ENCODE measurements at places on chromosomes 3 and 15.

GRCh38 chr3:195075941-195076875 is 194.8 kb downstream of the XXYLT1 start:
- DNase-seq, result peak; percentile 34

DNA sequence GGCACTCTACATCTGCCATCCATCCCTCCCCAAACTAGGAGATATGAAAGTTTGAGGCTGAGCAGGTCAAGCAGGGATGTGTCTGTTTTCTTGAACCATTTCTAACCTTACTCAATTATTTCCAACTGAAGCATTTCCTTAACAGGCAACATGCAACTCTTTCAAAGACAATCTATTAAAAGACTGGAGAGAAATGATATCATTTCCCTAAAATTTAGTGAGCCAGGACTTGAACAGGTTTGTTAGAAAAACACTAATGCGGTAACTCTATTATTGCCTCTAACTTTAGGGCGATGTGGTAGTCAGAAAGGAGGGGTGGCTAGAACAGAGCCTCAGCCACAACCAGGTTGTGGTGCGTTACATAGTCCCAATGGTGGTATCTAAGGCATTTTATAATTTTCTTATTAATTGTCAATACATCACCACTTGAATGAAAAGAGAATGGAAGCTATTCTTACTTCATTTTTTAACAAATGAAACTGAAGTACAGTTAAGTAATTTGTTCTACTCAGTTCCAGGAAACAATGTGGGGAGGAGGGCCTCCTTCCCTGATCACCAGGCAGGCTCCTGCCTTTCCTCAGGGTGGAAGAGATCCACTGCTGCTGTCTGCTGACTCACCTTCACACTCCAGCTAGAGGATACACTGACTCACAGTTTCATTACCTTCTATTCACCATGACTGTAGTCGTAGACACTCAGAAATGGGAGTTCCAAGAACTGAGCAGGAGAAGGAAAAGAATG is 22.8 kb downstream of the MYO1E start:
- DNase-seq, result no peak

DNA sequence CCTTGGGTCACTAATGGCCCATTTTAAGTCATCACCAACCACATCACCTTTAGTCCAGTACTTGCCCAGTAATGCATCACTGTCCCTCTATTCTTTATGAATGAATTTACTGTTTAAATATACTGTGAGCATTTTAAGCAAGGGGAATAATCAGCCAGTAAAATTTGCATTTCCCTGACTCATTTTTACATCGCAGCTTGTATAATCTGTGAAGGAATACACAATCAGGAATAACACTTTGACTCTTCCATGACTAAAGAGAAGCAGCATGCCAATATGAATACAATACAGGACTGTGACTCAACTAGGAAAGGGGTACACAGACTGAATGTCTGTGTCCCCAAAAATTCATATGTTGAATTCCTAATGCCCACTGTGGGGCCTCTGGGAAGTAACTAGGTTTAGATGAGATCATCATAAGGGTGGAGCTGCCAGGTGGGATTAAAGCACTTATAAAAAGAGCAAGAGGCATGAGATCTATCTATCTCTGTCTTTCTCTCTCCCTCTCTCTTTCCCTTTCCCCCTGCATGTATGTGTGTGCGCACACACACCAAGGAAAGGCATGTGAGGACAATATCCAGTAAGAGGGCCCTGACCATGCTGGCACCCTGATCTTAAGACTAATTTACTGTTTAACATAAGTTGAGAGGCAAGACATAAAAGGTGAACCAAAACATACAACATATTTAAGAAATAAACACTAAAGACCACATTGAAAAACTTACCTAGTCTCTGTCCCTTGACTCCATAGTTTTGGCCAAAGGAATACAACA is 12.1 kb downstream of the B4GALT4 start:
- no peak for DNase-seq

- DNase-seq, result no peak
Measured at GRCh38 chr3:119759962-119760361, 21.9 kb upstream of the NR1I2 start.

DNA sequence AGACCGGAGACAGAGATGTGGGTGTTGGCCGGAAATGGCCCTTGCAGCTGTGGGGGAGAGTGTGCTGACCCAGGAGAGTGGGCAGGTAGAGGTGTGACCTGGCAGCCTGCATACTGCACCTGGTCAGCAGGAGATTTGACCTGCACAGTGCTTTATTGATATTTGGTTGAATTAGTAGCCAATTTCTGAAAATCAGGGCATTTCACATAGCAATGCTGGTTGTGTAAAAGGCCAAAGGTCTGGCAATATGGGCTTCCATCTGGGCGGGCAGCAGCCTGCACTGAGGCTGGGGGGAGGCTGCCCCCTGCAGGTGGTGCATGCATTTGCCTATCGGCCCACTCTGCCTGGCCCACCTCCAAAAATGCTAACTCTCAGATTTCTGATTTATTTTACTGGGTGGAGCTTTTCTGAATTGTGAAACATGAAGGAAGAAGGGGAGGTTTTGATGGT is 9.4 kb upstream of the MGLL start:
- no peak for DNase-seq

- no peak for DNase-seq
Measured at GRCh38 chr15:68985361-68985891, 29.1 kb upstream of the NOX5 start.

DNA sequence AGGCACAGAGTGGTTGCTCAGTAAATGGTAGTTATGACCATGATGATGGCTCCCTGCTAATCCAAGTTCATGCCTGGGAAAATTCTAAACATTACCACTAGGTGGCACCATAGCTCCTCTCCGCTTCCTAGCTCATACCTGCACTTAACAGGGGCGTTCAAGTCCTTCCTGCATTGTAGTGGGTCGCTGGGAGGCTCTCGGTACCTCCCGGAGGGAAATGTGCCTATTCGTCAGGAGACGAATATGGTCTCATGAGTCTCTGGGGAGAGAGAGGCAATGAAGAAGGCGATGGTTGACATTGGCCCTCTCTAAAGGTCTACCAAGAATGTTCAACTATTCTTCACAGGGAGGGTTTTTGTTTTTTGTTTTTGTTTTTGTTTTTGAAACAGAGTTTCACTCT is 10.9 kb downstream of the MESP1 start:
- DNase-seq, result peak; percentile 52

GRCh38 chr15:29652595-29652994 is 169.7 kb downstream of the TJP1 start:
- no peak for DNase-seq

GRCh38 chr3:161549261-161549660 is 52.7 kb downstream of the OTOL1 start:
- no peak for DNase-seq

DNA sequence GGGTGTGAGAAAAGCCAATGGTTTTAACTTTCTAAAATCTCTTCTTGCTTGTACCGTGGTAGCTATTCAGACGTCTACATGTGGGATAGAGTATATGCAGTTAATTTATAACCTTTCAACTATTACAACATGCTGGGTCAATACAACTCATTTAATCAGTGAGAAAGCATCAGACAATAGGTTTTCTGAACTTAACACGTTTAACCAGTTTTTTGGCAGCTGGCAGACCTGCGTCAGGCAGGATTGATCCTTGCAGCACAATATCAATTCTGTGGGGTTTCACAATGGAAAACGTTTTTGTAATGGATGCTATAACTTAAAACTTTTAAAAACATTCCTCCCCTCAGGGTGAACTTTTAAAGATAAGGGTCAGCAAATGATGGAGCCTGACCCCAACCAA is 6.5 kb downstream of the GNB5 start:
- DNase-seq, result no peak

DNA sequence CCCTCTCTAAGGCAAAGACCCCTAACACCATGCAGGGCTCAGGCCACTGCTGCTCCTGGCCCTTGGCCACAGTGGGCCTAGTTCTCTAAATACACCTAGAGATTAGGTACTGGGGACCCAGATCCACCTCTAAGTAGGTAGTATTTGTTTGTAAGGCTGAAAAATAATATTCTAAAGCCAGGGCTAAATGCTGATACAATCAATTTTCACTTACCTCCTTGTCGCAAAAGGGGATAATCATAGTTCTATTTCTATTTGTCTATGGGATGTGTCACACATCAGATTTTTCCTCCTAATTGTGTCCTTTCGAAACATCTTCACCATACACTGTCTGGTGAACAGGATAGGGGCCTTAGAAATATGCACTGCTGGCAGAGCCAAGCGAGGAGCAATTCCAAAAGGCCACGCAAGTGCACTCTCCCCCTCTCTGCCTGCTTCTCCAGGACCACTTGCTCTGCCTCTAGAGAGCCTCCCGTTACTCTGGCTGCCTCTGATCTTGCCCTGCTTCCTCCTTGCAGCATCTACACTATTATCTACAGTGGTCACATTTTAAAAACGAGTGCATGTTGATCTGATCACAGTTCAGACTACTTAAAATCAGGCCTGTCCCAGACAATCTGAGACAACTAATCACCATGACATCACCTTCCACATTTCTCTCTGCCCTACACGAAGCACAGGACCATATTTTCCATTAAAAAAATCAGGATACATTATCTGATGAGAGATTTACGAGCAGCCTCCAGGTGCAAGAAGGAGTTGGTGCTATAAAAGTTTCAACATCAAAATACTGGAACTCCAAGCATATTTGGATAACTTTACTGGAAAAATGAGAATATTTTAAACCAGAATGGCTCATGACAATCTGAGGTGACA is 115.4 kb downstream of the MYLK start:
- no peak for DNase-seq

- DNase-seq, result no peak
Measured at GRCh38 chr3:159884661-159885402, 103.8 kb upstream of the IL12A start.

DNA sequence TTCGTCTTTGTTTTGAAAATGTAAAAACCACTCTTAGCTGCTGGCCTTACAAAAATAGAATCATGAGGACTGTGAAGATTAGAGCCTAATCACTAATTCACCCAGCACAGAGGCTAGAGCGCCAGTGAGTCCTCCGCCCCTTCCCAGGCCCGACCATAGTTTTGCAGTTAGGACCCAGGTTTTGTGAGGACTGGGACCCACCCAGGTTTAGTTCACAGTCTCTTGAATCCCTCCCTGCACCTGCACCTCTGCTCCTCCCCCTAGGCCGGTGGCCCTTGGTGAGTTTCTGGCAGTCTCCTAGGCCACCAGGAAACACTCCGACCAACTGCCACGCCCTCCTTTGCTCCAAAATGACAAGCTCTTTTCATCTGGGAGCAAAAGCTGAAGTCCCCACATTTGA is 136.0 kb upstream of the CCDC54 start:
- peak; percentile 7 for DNase-seq

- no peak for DNase-seq
Measured at GRCh38 chr3:196740481-196741248, 1.0 kb downstream of the PAK2 start.

GRCh38 chr15:67873777-67874176 is 33.9 kb upstream of the RNU6-1 start:
- no peak for DNase-seq

DNA sequence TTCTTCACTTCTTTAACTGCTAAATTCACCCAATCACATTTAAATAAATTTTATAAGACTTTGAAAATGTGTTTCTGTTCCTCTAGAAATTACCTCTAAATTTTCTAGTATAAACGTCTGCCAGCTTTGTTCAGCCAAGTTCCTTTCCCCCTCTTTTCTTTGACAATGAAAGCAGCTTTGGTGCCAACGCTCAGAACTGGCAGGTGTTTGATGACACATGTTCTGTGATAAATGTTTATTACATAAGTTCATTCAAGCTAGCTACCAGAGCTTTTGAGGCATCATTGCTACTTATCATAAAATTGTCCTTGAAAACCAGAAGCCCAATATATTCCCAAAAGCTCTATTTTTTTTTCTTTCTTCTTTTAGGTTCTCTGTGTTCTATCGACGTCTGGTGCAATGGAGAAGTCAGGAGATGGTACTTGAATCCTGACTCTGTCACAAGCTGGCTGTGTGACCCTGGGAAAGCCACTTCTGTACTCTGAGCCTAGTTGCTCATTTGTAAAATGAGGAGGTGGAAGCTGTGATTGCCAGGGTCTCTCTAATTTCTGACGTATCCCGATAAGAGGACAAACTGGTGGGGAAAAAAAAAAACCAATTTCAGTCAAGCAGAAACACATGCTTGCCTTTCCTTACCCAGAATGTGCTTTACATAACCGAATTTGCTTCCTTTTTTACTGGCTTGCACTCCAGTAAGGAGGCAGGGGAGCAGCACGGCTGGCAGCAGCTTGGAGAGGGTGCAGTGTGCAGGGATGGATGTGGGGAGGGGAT is 187.1 kb upstream of the LPP start:
- no peak for DNase-seq

- DNase-seq, result peak; percentile 37
Measured at GRCh38 chr15:90529371-90530249, at the start of gene CRTC3. CRTC3 (plus strand) TSS chr15:90529923; CDS start chr15:90530072, 149 bp downstream.

DNA sequence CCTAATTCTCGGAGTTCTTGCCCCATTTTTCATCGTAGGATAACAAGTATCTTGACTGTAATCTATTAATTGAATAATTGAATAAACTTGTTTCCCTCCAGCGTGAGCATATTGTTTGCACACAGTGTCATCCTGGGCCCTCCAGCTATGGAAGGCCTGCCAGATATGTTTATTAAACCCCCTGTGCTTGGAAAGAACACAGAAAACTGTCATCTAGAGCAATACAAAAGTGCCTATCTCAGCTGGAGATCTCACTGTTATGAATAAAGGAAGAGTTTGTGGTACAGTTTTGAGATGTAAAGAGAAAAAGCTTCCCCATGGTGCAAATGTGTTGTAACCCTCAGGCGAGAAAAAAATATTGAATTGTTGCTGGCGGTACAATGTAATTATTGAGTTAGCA is 405.9 kb downstream of the SOX2 start:
- DNase-seq, result no peak

DNA sequence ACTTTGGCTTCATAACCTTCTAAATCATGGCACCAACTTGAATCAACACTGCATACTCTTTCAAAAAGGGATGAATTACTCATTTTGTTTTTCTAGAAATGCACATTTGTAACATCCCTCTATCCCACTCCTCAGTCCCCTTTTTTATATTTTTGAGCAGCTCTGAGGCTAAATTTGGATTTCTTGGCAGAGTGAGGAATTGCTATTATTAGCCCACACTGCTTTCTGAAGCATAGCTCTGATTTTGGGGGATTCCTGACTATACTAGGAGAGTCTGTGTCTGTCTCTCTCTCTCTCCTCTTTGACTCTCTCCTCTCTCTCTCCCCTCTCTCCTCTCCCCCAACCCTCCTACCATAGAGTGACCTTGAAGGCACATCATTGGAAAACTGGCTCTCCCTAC is 76.6 kb downstream of the RBPMS2 start:
- no peak for DNase-seq

All from NCI-H2171 (cell line).